Hippocampal formation (tissue), 2 donors: ENCODE measurements at places on chromosomes 1 and 21.

- DNase-seq, result no peak
Observed at GRCh38 chr1:3892748-3893147, 7.3 kb downstream of the C1orf174 start.

GRCh38 chr21:44734026-44734745 is 22.8 kb upstream of the TSPEAR start:
- DNase-seq, result no peak

DNA sequence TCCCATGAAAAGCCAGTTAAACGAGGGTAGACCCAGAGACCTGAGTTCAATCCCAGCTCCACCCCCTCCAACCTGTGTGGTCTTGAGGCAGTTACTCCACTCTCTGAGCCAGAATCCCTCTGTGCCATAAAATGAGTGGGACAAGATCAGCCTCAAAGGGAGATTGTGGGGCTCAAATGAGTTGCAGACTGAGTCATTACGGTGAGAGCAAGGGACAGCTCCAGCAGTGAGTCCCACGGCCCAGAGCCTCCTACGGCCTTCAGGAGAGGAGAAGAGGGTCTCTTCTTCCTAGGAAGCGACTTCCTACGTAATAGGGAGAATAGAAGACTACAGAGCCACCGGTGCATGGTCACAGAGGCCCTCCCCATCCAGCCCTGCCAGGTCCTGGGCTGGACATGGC is 6.7 kb upstream of the CAMK2N1 start:
- no peak for DNase-seq

DNA sequence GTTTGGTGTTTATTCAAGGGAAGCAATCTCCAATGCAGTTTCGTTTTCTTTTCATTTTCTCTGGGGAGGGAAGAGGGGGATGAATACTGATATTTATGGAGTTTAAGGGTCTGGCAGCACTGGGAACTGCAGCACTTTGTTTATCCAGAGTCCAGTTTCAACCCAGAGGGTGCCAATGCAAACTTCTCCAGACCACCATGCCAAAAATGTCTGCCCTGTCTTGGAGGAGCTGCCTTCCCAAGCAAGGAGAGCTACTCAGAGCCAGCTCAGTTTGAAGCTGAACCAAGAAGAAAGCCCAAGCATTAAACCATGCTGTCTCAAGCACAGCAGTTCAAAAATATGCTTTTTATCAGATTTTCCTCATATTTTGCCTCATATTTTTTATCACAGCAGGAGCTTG is 589.7 kb downstream of the LMO4 start:
- DNase-seq, result no peak

GRCh38 chr21:44511219-44511937 is 28.6 kb downstream of the KRTAP10-1 start:
- no peak for DNase-seq

DNA sequence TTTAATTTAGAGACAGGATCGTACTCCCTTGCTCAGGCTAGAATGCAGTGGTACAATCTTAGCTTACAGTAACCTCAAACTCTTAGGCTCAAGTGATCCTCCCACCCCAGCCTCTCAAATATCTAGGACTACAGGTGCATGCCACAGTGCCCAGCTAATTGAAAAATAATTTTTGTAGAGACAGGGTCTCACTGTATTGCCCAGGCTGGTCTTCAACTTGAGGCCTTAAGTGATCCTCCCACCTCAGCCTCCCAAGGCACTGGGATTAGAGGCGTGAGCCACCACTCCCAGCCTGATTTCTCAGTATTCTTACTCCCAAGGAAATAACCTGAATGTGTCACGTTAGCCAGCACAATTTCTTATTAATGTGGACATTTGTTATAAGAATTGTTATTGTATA is 9.8 kb downstream of the RLF start:
- DNase-seq, result no peak

GRCh38 chr1:203765029-203765837 is at the start of gene LAX1:
Gene LAX1 (plus strand): TSS chr1:203765183. CDS start chr1:203765566, 383 bp downstream.
- no peak for DNase-seq

- DNase-seq, result no peak
Observed at GRCh38 chr1:226438007-226438406, 30.1 kb upstream of the PARP1 start.
